ENCODE measurements at places on chromosomes 16 and 17.

- no peak for DNase-seq
These were observed 12.1 kb downstream of the CD300A start for GRCh38 chr17:74478420-74479100.

DNA sequence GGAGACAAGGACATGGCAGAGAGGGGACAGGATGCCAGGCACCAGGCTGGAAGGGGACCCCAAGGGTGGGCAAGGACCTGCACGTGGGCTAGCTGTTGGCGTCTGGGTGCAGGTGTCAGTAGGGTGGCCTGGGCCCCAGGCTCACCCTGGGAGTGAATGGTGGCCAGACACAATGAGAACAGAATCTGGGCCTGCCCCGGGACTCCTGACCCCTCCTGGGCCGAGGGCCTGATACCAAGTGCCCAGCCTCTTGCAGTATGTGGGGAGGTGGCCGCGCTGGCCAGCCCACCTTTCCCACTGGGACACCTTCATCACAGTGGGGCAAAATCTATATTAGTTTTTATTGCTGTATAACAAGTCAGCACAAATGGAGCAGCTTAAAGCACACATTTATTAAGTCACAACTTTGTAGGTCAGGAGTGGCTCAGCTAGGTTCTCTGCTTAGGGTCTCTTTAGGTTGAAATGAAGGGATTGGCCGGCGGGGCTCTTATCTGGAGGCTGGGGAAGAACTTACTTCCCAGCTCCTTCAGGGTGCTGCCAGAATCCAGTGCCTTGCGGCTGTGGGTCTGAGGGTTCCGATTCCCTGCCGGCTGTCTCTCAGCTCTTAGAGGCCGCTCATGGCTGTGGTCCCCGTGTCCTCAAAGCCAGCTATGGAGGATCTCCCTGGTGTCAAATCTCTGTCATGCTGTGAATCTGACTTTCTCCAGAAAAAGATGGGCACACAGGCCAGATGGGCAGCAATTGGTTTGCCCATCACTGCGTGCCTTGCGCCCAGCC, 3.6 kb downstream of the PRSS33 start:
- no peak for DNase-seq

DNA sequence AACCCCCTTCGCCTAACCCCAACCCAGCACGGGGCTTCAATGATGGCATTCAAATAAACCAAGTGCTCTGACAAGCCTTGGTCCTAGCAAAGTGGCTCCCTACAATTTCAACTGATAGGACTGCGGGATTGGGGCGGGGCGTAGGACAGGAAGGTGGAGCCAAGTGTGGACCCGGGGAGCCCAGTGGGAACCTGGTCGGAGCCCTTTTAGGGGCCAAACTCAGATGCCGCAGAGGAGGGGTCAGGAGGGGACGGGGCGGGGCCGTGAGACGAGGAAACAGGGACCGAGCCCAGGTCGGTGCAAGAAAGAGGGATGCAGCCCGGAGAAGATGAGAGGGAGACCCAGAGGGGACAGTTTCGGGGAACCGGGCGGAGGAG, 13.2 kb upstream of the CDIPT start:
- no peak for DNase-seq

DNA sequence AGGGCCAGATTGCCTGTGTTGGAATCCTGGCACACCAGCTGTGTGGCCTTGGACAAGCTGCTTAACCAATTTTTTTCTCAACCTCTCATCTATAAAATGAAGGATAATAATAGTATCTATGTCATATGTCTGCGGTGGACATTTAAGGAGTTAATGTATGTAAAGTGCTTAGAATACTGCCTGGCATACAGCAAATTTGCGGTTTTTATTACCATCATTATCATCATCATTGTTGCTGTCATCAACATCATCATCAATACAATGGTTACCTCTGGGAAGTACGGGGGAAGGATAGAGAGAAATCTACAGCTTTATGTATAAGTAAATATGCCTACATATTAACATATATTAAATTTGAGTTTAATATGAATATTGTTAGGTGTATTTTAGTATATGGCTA, 37.1 kb upstream of the COX10 start:
- DNase-seq, result no peak

GRCh38 chr17:68249354-68249765, 1.5 kb downstream of the AMZ2 start:
- no peak for DNase-seq

DNA sequence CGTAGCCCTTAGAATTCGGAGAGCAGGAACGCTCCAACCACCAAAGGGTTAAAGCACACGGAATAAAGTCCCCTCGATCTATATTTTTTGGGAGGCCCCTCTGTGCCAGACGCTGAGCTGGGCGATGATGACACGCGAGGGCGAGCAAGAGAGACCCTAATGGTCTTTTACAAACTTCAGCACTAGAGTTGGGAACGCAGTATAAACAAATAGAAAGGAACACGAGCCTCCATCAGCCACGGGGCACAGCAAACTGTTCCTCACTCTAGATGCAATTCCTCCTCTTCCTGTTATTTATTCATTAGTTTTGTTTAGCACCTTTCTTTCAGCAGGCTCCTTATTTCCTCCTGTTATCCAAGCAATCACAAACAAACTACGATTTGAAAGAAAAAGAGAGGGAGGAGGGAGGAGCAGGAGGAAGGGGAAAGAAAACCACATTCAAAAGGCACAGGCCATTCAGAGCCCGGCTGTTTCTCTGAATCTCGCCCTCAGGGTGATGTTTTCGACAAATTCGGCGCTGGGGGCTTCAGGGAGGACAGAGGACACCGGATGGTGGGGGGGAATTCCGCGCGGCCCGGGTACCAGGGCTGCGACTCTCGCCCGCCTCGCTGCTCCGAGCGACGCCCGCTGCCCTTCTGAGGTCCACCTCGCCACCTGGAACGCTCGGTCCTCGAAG, 1.6 kb downstream of the TOX3 start:
- no peak for DNase-seq

- DNase-seq, result no peak
These were observed 26.1 kb downstream of the BCL7C start for GRCh38 chr16:30867747-30868146.

- no peak for DNase-seq
These were observed 137.1 kb downstream of the CYB561 start for GRCh38 chr17:63309021-63309420.

GRCh38 chr17:9115214-9116191, 94.2 kb downstream of the NTN1 start:
- peak; percentile 41 for DNase-seq

- no peak for DNase-seq
These were observed 37.9 kb upstream of the BHLHA9 start for GRCh38 chr17:1232331-1232730.

DNA sequence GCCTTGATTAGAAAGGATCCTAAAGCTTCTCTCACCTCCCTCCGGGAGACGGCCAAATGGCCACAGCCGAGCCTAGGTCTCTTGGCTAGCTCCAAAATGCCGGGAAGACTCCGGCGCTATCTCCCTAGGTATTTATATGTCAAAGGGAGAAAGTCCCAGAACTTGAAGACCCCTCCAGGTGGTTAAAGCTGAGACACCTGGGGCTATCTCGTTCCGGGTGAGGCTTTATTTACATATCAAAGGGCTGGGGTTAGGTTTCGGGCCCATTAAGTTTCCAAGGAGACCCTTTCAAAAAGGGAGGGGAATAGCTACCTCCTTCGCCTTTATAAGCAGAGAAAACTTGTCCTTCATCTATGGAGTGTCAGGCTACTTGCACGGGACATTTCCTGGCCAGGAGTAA, 70.9 kb upstream of the KIFC3 start:
- DNase-seq, result no peak

GRCh38 chr17:1639549-1640180, 5.9 kb downstream of the SCARF1 start:
- DNase-seq, result no peak

- DNase-seq, result peak; percentile 29
These were observed 7.1 kb upstream of the FTSJ3 start for GRCh38 chr17:63834431-63835166.

- DNase-seq, result no peak
These were observed 17.7 kb downstream of the TCF25 start for GRCh38 chr16:89890886-89891657.

- DNase-seq, result peak; percentile 72
These were observed 1.7 kb upstream of the DLX3 start for GRCh38 chr17:49996495-49997300.

GRCh38 chr16:75922250-75922649, 196.0 kb upstream of the CPHXL start:
- DNase-seq, result no peak

- DNase-seq, result no peak
These were observed 209.6 kb upstream of the CACNG5 start for GRCh38 chr17:66625311-66625767.

DNA sequence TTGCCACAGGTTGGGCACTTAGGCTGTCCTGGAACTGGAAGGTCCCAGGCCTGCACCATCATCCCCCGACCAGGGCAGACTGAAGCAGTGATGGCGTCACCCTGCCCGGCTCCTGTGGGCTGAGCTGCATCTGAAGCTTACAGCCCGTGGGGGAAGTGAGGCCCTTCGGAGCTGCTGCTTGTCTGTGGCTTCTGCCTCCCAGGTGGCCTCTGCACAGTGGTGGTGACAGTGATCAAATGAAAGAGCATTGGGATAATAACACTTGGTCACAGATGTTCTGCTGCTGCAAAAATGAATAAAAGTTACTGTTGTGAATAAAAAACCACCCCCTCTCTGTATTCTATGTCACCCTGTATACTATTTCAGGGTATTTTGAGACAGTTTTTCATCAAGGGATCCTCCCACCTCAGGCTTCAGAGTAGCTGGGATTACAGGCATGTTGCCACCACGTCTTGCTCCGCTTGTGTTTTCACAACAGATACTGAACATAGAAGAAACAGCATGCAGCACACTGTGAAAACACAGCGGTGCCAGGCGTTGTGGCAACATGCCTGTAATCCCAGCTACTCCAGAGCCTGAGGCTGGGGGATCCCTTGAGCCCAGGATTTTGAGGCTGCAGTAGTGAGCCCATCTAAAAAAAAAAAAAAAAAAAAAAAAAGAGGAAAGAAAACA, 165.0 kb downstream of the LGALS9B start:
- no peak for DNase-seq

GRCh38 chr16:81123092-81123852, 27.1 kb upstream of the GCSH start:
- no peak for DNase-seq

DNA sequence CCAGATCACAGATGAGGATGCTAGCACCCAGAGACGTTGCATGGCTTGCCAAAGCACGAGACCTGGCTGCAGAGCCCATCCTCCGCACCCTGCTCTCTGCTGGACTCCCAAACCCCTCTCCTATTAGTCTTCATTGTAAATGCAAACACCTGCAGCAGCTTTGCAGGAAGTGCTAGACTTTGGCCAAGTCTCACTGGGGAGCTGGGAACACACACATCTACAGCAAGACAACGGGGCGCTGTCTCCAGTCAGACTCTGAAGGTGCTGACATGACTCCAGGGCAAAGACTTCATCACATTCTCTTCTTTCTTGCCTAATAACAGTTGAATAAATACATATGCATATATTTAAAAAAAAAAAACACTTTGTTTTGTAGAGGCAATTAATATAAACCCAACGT, 43.8 kb downstream of the CYTH1 start:
- DNase-seq, result no peak

- DNase-seq, result no peak
These were observed 12.6 kb upstream of the RPL38 start for GRCh38 chr17:74190807-74191406.

- DNase-seq, result no peak
These were observed 169.1 kb downstream of the WSCD1 start for GRCh38 chr17:6239241-6239798.

DNA sequence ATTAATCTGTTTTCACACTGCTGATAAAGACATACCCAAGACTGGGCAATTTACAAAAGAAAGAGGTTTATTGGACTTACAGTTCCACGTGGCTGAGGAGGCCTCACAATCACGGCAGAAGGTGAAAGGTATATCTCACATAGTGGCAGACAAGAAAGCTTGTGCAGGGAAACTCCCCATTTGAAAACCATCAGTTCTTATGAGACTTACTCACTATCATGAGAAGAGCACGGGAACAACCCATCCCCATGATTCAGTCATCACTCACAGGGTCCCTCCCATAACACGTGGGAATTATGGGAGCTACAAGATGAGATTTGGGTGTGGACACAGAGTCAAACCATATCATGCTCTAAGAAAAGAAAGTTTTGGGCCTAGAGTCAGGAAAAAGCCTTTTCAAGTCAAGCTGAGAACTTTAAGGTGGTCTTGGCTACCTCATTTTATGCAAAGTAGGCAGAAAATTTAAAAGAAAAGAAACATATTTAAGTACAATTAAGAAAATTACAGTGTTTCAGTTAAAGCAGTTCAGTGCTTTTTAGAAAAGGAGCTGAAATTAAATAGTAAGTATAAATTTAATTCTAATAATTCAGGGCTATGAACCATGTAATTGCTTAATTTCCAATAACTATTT, 24.9 kb upstream of the CRYM start:
- DNase-seq, result no peak

DNA sequence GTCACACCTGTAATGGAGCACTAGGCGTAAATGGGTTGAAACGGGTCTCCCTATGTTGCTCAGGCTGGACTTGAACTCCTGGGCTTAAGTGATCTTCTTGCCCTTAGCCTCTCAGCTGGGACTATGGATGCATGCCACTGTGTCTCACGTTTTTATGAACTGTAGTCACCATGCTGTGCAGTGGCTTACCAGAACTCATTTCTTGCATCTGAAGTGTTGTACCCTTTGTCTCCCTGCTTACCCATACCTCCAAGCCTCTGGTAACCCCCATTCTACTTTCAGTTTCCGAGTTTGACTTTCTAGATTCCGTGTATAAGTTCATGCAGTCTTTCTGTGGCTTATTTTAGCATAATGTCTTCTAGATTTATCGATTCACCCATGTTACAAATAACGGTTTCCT, 7.7 kb downstream of the PYCARD start:
- DNase-seq, result no peak

DNA sequence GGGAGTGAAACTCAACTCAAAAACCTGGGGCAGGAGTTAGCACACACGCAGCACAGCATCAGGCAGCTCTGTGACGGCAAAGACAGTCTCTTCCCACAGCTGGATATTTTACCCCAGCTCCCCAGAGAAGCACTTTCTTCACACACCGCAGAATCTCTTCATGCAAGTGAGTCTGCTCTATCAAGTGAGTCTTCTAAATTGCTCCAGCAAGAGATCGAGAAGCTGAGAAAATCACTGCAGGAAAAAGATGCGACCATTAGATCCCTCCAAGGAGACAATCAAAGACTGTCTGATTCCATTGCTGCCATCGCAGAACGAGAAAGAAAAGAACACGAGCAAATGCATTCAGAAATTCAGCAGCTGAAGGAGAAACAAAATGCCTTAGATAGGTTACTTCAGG, 16.9 kb upstream of the LCMT1 start:
- no peak for DNase-seq

GRCh38 chr17:27956601-27957445, 63.7 kb upstream of the LYRM9 start:
- no peak for DNase-seq

GRCh38 chr16:23016368-23016767, 132.9 kb downstream of the USP31 start:
- no peak for DNase-seq

GRCh38 chr17:17852930-17853329, 16.1 kb upstream of the SREBF1 start:
- no peak for DNase-seq

DNA sequence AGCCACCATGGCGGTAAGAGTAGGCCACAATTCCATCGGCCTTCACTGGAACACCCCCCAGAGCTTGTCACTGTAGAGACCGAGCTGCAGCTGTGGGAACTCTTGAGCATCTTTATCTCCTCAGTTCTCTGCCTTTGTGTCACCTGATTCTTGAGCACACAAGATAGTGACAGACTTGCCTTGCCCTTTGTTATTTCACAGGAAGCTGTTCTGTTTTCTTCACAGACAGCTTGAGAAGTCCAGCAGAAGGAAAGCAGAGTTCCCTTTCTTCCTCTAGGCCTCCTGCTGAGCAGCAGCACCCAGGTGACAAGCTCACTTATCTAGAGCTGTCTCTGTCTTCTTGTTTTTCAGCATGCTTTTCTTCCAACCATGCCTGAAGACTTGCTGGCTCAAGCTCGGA, 38.4 kb upstream of the ENDOV start:
- DNase-seq, result no peak
